Astrocyte of the spinal cord (primary cell): ENCODE measurements at places on chromosomes 12 and 14.
A peak's percentile ranks its signal among the peaks of the same experiment; 100 is the strongest.

DNA sequence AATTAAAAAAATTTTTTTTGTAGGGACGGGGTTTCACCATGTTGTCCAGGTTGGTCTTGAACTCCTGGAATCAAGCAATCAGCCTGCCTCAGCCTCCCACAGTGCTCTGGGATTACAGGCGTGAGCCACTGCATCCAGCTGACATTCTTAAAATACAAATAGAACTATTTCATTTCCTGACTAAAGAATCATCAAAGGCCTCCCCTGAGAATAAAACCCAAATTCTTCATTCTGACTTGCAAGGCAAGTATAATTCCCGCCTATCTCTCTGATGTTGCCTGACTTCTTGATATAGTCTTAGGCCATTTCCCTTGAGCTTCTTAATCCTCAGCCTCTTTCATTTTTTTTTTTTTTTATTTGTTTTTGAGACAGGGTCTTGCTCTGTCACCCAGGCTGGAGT, 4.4 kb upstream of the BICD1 start:
- peak; percentile 59 for DNase-seq

- no peak for DNase-seq
Observed at GRCh38 chr12:1706632-1706980, 15.7 kb downstream of the ADIPOR2 start.

- no peak for DNase-seq
Observed at GRCh38 chr12:101653030-101653429, 44.4 kb upstream of the CHPT1 start.

DNA sequence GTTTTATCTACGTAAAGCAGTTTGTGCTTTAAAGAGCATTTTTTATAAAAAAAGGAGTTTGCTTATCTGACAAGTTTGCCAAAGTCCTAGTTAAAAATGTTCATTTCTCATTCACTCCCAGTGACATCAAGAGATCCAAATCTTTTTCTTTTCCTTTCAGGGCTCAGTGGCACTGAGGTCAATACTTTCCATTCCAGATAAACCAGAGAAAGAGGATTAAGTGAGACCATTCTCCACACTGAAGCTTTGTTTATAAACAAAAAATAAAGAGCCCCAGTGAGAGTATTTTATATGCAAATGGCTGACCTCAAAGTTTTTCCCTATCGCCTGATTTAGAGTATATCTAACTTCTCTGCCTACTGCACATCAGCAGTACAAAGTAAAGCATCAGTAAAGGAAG, 199.8 kb downstream of the ALG10B start:
- DNase-seq, result no peak

DNA sequence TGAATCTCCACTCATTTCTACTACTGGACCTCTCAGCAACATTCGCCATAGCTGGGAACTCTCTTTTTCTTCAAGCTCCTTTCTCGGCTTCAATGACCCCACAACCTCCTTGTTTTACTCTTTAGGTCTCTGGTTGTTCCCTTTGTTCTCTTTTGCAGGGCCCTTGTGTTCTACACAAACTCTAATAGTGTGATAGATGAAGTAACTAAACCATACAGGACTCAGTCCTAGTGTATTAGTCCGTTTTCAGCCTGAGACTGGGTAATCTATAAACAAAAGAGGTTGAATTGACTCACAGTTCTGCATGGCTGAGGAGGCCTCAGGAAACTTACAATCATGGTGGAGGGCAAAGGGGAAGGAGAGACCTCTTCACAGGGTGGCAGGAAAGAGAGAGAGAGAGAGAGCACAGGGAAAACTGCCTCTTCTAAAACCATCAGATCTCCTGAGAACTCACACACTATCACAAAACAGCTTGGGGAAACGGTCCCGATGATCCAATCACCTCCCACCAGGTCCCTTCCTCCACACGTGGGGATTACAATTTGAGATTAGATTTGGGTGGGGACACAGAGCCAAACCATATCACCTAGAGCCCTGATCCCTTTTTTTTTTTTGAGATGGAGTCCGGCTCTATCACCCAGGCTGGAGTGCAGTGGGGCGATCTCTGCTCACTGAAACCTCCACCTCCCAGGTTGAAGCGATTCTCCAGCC, 32.0 kb upstream of the WNK1 start:
- DNase-seq, result no peak

- no peak for DNase-seq
Observed at GRCh38 chr12:10165421-10165820, 6.5 kb downstream of the OLR1 start.

DNA sequence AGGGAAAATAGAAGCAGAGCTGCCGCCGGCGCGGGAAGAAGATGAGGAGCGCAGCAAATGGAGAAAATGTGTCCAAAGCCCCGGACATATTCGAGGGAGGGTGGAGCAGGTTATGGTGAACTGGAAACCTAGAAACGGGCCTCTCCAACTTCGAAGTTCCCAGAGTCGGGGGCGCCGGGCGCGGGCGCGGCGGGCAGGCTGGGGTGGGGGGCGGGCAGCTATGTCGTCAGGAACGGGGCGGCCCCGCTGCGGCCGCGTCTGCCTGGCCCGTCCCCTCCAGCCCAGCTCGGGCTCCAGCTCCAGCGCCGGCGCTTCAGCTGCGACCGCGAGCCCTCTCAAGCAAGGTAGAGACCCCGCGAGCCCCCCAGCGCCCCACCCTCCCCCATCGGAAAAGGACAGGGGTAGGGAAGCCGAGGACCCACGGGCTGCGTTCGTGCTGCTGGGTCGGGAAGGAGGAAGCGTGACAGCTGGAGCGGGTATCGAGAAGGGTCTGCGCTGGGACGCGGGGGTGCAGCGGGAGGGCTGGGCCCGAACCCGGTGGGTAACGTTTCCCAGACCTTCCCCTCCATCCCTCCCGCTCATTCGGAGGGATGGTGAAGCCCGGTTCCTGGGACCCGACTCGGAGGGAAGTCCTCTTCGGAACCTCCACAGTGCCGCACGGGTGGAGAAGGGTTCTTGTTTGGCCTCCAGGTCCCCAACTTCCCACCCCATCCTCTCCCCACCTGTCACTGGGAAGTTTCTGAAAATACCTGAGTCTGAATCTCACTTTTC, 1.0 kb downstream of the DGKA start:
- peak; percentile 43 for DNase-seq
